CD14-positive monocyte (primary cell): ENCODE measurements at places on chromosomes 3 and 15.
A peak's percentile ranks its signal among the peaks of the same experiment; 100 is the strongest.

DNA sequence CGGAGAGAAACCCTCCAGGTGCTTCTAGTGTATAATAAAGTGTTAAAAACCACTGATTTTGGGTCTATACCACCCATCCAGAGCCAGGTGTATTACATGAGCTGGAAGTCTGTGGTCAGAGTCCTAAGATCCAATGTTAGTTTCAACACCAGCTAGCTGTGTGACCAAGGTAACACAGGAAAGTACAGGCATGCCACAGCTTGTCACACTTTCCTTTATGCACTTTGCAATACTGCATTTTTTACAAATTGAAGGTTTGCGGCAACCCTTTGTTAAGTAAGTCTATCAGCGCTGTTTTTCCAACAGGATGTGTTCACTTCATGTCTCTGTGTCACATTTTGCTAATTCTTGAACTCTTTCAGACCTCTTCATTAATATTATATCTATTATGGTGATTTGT, 201.3 kb upstream of the PRICKLE2 start:
- DNase-seq, result no peak

DNA sequence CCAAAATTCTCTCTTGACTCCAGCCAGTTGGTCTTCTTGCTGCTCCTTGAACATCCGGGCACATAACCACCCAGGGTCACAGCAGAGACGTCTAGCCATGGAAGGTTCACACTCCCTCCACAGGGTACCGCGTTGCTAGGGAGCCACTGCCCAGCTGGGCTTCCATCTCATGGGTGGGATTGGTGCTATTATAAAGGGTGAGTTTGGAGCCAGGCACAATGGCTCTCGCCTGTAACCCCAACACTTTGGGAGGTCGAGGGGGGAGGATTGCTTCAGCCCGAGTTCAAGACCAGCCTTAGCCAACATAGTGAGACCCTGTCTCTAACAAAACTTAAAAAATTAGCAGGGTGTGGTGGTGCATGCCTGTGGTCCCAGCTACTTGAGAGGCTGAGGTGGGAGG, 17.5 kb upstream of the SKOR1 start:
- DNase-seq, result no peak

DNA sequence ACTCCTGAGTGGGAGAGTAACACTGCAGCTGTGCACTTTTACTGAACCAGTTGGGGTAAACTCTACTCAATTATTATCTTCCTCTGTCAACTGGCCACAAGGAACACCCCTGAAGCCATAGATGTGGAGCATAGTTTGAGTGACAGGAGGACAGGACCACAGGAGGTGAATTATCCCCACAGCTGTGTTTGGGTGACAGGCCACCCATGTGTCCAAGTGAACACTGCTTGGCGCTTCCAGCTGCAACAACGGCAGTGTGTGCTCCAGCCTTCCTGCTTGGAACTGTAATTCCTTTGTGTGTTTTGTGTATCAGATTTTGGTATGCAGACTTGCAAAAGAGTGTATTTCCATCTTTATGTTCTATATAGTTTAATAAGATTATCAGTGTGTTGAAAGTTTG, 20.2 kb upstream of the TSPAN3 start:
- DNase-seq, result no peak

DNA sequence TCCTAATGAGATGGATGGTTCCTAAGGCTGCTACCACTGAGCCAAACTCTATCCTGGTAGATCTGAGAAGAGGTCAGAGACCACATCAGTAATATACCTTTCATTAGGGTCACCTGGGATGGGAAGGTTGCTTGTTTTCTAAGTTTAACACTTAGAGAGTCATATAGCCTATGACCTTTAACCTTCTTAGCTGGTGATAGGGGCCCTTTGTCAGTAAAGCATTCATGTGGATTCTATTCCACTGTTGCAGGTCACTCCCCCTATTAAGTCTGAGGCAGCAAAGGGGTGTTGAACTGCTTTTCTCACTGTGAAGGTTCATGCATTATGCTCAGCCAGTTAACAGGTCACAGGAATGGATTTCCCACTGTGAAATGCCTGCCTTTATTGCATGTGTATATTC, 6.1 kb upstream of the ZNF609 start:
- no peak for DNase-seq

DNA sequence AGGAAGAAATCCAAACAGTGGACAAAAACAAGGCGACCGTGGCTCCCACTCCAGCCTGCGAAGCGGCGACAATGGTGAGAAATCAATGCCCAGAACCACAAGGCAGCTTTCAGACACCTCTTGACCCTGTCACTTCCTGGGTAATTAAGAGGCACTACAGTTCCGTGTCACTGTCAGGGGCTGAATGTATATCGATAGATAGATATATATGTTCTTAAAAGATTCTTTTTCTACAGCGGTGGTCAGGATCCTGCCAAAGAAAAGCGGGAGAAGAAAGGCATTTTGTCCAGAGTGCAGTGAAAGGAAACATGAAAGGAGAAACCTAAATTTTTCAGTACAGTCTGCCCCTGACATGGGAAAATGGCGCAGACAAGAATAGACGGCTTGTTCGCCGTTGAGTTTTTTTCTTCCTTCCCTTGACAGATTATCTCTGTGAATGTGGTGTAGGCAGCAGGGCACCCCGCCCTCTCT, 56.2 kb upstream of the HES1 start:
- no peak for DNase-seq

GRCh38 chr3:56682462-56683121, 473 bp downstream of the TASOR start:
- DNase-seq, result peak; percentile 67

- DNase-seq, result no peak
Observed at GRCh38 chr3:52014613-52015012, 18.9 kb upstream of the RPL29 start.
